ENCODE measurements at places on chromosomes 3 and 15.
A peak's percentile ranks its signal among the peaks of the same experiment; 100 is the strongest.

GRCh38 chr15:26665957-26666791 lies 106.7 kb downstream of the GABRB3 start:
- DNase-seq = no peak

DNA sequence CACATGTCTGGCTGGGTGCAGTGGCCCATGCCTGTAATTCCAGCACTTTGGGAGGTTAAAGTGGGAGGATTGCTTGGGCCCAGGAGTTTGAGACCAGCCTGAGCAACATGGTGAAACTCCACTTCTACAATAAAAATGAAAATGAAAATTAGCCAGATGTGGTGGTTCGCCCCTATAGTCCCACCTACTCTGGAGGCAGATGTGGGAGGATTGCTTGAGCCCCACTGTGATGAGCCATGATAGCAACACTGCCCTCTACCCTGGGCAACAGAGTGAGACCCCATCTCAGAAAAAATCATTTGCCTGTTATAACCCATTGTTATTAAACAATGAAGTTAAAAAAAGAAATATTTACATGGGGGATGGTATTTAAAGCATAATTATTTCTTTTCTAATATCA lies 240.1 kb upstream of the ZPLD1 start:
- no peak for DNase-seq

DNA sequence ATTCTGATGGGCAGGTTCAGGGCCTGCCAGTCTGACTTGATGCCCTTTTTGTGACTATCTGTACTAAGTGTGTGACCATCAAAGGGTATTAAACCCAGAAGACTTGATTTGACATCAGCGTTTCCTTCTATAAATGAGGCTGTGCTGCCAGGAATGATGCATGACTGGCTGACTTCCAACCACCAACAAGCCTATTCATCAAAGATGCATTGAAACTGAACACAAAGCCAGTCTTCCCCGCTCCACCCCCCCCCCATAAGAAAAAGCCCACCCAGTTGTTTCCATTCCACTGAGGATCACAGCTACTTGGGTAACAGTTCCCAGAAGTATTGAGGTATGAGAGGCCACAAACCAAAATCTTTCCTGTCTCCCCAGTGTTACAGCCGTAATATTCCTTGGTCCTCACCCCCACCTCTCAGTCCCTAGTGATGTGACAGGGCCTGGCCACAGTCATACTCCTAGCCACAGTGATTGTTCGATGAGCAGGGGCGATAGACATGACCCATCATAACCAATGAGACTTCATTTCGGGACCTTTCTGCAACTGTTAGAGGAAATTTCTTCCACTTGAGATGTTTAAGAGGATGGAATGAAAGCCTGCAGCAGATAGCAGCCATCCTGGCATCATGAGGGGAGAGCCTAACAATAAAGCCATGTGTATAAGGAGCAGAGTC lies 22.6 kb downstream of the SH3BP5 start:
- DNase-seq = peak; percentile 49

GRCh38 chr15:67613708-67614107 lies 71.2 kb downstream of the MAP2K5 start:
- DNase-seq = no peak

GRCh38 chr15:99507504-99508310 lies 58.1 kb upstream of the MEF2A start:
- DNase-seq = no peak

DNA sequence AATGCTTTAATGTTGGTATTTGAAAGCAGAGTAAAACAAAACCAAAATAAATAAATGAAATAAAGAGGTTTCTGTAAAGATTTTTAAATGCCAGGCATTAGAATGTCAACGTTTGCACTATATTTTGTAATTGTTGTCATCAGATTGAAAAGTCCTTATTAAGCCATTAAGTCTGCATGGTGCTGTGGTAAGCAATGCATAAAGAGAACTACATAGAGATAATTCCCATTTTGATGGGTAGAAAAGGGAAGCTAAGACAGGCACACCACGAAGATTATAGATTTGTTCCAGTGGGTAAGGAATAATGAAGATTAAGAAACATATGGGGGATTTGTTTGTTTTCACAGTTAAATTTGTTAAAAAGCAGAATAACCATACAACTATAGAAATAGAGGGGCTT lies 52.5 kb upstream of the PPARG start:
- DNase-seq = no peak

- no peak for DNase-seq
Measured at GRCh38 chr15:52427804-52428203, 100.9 kb downstream of the MYO5A start.

GRCh38 chr3:185961675-185962232 lies 23.9 kb upstream of the TRA2B start:
- no peak for DNase-seq

GRCh38 chr3:59563072-59563605 lies 513.3 kb upstream of the CFAP20DC start:
- DNase-seq = no peak

GRCh38 chr3:183193762-183194689 lies 31.5 kb upstream of the LAMP3 start:
- no peak for DNase-seq

DNA sequence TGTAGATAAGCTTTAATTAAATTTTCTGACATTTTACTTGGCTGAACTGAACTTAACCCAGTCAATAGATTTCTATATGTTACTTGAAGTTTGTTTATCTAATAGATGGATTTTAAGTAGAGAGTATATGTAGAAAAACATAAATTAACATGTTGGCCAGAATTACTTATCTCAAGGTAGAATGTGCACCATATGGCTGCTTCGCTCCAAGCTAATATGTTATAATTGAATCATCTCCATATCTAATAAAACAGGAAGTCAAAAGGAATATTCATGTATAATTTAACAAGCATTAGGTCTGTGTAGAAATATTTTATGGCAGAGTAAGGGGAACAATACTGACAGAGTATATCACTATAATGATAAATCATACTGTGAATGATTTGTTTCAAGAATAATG lies 650.7 kb upstream of the ALCAM start:
- no peak for DNase-seq

- no peak for DNase-seq
Measured at GRCh38 chr3:80350771-80351170, 583.0 kb upstream of the ROBO1 start.

- DNase-seq = no peak
Measured at GRCh38 chr15:65767895-65768294, 24.2 kb downstream of the DENND4A start.

DNA sequence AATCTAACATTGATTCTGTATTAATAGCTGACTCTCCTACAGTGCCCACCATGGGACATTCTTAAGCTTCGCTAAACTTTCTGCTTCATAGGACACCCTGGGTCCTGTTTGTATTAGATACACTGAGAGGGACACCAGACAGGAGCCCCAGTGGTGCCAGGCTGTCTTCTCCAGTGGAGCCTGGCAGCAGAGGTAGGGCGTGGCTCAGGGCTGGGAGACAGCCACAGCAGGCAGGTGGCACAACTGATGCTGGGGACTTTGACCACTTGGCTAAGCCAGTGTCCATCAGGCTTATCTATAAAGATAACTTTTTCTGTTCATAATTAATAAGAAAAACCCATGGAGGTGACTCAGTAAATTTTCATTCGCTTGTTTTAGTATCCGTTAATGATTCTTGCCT lies 21.8 kb downstream of the NIPA1 start:
- no peak for DNase-seq

DNA sequence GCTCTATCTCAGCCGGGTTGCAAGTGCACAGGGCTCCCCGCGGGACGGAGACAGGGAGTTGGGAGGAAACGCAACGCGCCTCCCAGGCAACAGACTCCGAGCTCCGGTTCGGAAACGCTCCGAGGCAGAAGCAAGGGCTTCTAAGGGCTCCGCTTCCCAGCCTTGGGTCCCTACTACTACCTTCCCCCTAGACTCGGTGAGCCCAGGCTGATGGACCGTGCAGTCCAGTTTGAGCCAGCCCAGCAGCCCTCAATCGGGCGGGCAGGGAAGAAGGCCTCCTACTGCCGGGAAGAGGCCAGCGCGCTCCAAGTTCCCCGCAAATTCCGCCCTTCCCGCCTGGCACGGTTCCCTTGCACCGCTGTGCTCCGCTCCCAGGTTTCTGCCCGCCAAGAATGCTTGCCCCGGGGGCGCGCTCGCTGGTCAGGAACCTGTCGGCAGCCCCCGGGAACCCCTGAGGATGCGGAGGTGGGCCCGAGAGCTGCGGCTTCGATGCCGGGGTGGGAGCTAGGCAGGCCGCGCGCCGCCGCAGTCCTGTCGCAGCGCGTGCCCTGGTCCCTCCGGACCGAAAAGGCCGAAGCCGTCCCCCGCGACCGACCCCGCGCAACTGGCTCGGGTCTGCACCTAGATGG lies 728 bp downstream of the TRANK1 start:
- DNase-seq = peak; percentile 61

- peak; percentile 88 for DNase-seq
Measured at GRCh38 chr3:131082871-131083863, 56.5 kb downstream of the NEK11 start.

GRCh38 chr3:176961916-176962315 lies 235.4 kb downstream of the TBL1XR1 start:
- no peak for DNase-seq

DNA sequence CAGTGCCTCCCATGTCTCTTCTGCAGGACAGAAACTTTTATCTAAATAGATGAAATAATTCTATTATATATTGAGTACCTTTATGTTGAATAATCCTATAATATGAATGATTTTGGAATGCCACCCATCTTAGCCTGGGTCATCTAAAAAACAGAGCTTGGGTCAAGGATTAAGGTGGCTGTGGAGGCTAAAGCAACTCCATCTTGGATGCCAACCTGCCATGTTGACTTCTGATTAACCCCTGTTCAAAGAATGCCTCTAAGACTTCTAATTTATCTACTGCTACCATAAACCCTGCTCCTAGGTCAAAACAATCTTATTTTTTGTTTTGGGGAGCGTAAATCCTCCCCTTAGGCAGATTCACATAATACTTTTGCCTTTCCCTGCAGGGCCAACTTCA lies 31.5 kb upstream of the C15orf39 start:
- DNase-seq = no peak

DNA sequence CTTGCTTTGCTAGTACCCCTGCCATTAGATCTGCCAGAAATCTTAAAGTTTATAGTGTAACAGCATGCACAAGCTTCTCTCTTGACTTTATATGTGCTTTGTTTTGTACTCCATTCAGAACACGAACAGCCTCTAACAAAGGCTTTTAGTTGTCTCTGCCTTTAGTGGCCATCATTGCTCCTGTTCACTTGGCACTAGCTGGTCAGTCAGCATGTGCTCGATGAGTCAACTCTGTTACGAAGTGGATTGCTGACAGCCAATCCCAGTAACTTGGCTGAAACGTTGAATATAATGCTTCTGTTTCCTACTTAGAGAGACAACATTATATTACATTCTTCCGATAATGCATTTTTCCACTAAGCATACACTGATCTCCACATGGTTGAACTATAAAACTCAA lies 349.2 kb downstream of the NAALADL2 start:
- DNase-seq = peak; percentile 10

DNA sequence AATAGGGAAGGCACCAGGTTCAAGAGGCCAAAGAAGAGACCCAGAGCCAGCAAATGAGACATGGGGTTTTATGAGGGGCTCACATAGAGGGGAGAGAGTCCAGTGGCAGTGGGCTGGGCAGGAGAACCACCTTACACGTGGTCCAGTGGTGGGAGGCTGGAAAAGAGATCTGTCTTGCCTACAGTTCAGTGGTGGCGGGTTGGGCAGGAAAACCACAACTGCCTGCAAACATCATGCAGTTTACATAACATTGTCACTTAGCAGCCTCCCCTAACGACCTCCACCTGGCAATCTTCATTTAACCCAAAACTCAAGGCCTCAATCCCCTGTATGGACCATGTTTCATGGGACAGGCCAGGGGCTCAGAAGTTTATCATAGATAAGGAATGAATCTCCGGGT lies 29.1 kb downstream of the CRYGS start:
- DNase-seq = no peak

DNA sequence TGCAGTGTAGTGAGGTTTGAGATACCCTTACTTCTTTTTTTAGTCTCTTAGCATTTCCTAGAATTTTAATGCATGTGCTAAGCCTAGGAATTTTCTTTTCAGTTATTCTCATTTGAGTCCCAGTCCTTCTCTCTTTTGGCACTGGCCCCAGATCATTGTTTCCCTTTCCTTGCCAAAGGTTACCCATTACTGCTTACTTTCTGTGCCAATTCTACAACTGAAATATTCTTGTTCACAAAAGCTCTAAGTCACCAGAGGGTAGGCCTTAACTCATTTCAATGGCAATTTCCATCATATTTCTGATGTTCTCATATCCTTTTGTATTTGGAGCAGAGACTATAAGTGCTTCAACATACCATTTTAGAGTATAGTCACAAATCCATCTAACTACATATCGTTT lies 199.6 kb upstream of the CBLB start:
- DNase-seq = no peak

DNA sequence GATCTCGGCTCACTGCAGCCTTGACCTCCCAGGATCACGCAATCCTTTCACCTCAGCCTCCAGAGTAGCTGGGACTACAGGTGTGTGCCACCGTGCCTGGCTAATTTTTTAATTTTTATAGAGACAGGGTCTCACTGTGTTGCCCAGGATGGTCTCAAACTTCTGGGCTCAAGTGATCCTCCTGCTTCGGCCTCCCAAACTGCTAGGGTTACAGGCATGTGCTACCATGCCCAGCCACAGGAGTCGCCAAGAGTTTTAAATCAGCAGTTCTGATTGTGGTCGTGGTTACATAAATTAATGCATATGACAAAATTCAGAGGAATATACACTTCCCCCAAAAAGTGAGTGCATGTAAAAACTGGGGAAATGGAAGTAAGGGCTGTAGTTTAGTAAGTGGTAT lies 32.9 kb downstream of the MEGF11 start:
- no peak for DNase-seq

GRCh38 chr3:150469031-150469930 lies 61.2 kb downstream of the TSC22D2 start:
- no peak for DNase-seq

GRCh38 chr3:127760361-127760760 lies 62.0 kb downstream of the MGLL start:
- no peak for DNase-seq

DNA sequence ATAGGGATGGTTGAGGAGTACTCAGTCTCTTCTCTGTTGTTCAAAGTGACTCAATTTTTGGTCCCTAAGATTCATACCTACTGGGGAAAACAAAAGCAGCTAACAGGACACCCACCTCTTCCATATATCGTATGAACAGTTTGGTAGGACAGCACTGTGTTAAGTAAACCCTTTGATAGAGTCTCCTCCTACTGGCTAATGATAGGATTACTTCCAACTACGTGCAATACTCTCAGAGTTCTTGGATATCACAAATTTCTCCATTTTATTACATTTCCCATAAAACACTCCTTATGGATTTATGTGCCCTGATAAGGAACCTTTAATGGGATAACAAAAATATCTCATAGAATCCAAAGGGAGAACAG lies 200.2 kb upstream of the GOLGA6L4 start:
- no peak for DNase-seq
